ENCODE measurements at places on chromosomes 5 and 9.

- DNase-seq: no peak
Observed at GRCh38 chr5:56006094-56006493, 11.3 kb upstream of the IL6ST start.

GRCh38 chr9:98356326-98356725 is 100.9 kb upstream of the TBC1D2 start:
- no peak for DNase-seq

DNA sequence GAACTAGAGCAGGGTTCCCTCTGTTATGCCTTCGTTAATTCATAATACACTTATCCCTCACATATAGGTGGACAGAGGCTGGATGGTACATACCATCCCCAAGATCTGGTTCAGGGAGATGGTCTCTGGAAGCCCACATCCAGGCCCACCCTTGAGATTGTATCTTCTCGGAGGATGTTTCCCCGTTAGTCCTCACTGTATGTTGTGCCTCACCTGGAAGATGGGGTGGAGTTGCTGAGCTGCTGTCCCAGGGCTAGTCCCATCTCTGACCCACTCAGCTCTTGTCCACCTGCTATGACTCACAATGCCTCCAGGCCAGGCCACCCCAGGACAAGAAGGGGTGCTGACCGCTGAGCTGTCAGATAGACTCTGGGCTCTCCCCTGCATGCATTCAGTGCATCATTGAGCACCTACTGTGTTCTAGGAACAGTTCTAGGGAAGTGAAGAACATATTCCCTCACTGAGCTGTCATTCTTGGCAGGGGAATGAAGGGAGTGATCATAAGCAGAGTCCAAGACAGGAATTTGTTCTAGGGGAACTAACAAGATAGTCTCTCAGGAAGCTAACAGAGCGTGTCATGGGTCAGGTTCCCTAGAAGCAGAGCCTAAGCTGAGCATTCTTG is at the start of gene CBY3:
Gene CBY3, minus strand, starts transcription at position 255 of the 622 bp plus-strand sequence. Its CDS starts 116 bp downstream, at position 139.
- DNase-seq: no peak

DNA sequence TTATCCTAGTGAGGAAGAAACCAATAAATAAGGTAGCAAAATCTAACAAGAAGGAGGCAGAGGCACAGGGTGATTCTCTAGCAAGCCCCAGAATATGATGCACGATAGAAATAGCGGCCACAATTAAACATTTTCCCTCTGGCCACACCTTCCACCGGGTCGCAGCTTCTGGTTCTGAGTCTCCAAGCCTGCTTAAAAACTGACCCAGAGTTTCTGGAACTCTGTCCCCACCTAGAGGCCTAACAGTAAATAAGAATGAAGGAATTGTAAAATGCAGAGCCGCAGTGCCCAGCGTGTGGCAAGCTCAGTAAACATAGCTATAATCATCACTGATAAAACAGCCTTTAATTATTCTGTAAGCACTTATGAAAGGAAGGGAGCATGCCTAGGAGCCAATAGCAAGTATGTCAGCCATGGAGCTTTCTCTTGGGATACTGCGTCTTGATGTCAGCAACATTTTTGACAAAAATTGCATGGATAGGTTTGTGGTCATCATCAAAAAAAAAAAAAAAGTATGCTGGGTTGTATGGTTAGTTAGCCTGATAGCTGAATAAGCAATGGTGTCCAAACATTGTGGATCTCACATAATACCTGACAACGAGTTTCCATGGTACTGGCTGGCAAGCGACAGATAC is 465.5 kb downstream of the DNAH5 start:
- DNase-seq: no peak

Data from activated naive CD4-positive, alpha-beta T cell treated with Interleukin-2 at 50 U/mL for 16 hours (primary cell).